Femur (tissue), 1 donor: ENCODE measurements at places on chromosomes 16 and 17.

DNA sequence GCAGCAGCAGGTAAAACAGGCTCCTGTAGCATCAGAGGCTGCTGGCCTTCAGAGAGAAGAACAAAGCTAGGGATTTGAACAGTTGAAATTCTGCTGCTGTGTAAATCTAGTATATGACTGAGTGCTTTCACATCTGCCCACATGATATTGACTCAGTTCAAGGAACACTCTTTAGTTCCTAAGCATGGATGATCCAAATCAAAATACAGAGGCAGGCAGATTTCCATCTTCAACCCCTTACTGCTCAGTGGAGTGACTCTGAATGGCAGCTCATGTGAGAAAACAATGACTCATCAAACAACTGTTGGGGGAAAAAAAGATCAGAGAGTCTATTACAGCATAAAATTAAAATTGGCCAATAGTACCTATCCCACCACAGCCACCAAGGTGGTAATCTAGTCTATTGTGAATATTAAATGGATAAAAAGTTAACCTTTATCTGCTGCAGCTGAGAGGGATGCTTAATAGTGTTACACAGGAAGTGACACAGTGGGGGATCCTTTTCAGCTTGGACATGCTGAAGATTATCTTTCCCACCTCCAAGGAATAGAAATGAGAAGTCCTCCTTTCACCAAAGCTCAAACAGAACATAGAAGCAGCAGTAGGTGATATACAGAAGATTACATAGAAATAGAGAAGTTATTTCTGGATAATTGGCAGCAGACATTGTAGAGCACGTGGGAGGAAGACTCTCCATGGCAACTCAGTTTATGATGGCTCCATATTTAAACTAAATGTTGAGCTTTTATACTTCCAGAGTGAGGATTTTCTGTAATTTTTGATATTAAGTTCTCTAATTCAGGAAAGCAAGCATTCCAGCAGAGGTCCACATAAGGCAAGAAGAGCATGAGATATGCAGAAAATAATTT lies 239.7 kb upstream of the ERCC4 start:
- DNase-seq = no peak

- DNase-seq = no peak
Observed at GRCh38 chr16:15059324-15059723, 3.5 kb upstream of the NTAN1 start.

- DNase-seq = no peak
Observed at GRCh38 chr17:80751070-80751945, 206.7 kb downstream of the RPTOR start.

DNA sequence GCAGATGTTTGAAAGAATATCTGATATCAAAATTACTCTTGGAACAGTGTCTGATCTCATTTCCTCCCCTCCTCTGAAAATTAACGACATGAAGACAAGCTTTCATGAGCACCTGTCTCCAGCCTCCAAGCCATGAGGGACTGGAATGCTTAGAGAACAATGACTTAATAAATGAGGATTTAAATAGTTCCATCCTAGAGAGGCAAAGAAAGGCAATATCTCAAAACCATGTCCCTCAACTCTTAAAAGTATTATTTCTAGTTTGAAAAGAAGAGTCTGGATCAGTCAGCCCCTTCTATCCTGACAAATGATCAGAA lies 137.5 kb downstream of the ANKFN1 start:
- no peak for DNase-seq

GRCh38 chr17:74995847-74996246 lies 8.4 kb downstream of the CDR2L start:
- DNase-seq = no peak

DNA sequence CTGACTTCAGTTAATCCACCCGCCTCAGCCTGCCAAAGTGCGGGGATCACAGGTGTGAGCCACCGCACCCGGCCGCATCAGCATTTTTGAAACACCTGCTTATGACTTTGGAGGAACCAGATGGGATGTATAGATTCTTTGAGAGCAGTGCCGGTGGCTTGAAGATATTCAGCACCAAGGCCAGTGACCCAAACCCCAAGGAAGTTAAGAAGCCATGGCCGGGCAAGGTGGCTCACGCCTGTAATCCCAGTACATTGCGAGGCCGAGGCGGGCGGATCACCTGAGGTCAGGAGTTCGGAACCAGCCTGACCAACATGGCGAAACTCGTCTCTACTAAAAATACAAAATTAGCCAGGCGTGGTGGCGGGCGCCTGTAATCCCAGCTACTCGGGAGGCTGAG lies 43.9 kb downstream of the TRARG1 start:
- DNase-seq = no peak

GRCh38 chr17:69972251-69972650 lies 102.8 kb upstream of the KCNJ16 start:
- DNase-seq = no peak

DNA sequence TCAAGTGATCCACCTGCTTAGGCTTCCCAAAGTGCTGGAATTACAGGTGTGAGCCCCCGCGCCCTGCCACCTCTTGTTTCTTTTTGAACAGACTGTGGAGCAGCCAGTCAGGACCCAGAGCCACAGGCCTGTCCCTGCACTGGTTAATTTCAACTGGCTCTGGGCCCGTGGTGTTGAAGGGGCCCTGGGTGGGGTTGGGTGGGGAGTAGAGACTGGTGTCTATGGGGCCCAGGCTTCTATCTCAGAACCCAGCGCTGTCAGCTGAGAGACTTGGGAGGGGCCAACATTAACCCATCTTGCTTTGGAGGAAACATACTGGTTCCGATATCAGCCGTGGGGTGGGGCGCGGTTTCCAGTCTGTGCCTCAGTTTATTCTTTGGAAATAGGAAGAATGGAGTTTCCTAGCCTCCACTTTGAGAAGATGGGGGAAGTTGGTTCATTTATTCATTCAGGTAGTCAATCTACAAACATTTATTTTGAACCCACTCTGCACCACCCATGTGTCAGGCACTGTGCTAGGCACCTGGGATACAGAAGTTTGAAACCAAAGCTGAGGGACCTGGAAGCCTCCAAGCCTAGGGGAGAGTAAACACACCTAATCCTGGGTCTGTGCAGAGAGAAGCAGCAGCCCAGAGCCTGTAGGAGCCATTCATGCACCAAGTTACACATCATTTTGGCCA lies 15.5 kb upstream of the SLC4A1 start:
- DNase-seq = peak; percentile 38

DNA sequence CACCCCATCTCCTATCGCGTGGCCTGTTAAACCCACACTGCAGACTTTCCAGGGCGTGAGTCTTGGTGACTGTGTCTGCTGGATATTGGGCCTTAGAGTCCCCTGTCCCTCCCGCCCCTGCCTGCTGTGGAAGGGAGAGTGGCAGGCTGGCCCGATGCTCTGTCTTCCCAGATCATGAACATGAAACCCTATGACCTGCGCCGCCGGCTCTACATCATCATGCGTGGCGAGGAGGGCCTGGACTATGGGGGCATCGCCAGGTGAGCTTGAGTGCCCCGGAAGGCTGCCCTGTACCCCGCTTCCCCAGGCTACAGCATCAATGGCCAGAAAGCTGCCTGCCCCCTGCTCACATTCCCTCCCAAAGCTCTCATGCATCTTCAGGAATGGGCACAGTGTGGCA lies 19.5 kb upstream of the CLEC18A start:
- no peak for DNase-seq

- DNase-seq = no peak
Observed at GRCh38 chr17:60106340-60107059, 27.8 kb upstream of the HEATR6 start.

- DNase-seq = no peak
Observed at GRCh38 chr17:76136276-76137000, 4.6 kb downstream of the FOXJ1 start.

DNA sequence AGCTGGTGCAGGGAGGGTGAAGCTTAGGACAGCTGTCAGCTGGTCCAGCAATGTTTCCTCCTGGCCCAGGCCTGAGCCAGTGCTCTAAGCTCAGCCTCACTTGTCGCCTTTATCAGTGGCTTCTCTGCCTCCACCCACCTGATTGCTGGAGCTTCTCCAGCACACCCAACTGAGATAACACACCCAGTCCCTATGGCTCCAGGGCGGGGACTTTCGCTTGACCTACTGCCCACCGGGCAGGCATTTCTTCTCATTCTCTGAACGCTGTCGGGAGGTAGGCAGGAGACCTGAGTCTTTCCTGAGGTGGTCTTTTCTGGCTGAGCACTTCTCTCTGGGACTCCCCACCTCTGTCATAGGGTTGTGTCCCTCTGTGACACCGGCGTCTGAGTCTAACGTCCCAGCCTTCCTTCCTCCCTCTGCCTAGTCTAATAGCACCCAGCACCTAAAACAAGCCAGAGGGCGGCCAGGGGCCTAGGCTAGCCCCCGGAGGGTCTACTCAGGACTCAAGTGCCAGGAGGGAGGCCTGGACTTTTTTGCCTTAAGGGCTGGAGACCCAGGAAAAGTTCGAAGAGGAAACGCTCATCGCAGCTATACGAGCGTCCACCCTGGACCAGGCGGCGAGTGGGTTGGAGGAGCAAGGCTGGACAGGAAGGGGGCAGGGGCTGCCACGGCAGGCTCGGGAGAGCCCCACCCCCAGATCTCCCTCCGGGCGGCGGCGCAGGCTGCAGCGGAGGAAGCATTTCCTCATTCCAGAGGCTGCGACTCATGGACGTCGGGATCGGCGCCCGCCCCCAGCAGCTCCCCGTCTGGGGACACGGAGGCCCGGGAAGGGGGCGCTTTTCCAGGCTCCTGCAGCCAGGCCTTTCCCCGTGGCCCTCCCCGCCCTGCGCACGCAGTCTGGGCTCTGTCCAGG lies 756 bp downstream of the TAX1BP3 start:
- peak; percentile 96 for DNase-seq

- DNase-seq = no peak
Observed at GRCh38 chr16:57172721-57173290, 13.0 kb downstream of the PSME3IP1 start.

- no peak for DNase-seq
Observed at GRCh38 chr17:79062691-79063090, 11.9 kb upstream of the ENGASE start.

- DNase-seq = no peak
Observed at GRCh38 chr16:11535494-11535893, 51.2 kb downstream of the LITAF start.

DNA sequence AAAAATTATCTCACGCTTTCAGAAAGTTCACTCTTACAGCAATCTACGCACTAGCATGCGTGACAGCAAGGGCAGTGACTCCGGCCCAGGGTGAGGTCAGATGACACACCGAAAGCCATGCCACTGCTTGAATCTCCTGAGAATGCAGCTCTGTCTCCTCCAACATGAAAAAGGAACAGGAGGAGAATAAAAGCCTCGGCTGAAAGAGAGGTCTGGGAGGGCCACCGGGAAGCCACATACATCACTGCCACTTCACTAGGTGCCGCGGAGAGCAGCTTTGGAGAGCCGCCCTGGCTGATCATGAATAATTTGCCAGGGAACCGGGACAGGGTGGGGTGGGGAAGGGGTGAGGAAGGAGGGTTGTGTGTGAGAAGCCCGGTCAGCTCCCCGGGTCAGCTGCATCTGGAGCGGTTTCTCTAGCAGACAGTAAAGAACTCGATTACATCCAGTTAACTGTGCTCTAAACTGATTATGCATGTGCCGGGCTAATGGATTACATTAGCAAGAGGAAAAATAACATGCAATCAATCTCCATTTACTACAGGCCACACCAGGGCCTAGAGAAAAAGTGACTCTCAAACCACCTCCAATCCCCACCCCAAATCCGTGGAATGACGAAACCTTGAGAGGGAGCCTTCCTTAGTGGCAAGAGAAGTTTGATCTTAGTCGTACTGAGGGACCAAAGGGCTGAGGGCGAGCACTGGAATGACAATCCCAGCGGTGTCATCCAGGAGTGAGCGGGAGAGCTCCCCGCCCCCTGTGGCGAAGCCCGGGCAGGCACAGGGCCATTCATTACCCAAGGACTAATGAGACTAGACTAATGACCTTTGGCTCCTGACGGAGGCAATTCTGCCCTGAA lies 100.3 kb downstream of the ZFHX3 start:
- no peak for DNase-seq

DNA sequence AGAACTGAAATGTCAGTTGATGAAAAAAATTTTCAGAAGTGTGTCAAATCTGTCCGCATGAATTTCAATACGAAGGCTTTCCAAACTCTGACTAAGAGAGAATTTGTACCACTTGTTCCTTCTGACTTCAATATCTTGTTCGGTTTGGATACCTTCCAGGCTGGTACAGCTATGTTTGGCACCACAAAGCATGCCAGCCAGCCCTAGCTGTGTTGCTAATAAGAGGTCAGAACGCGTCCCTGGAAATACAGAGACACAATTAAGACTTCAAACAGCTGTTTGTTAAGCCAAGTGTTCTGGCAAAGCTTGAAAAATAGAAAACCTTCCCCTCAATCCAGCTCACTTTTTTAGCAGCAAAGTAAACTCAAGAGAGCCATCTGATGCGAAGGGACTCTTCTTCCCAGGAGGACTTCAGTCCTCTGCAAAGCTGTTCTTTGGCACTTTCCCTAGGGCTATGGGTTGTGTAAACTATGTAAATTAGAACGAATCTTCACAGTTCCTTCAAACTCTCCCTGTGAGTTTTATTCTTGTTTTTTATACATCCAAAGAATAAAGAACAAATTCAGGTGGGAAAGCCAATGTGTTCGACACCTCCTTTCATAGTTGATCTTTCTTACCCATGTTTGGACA lies 35.1 kb downstream of the GRB2 start:
- no peak for DNase-seq

GRCh38 chr16:11629071-11630030 lies 38.9 kb upstream of the SNN start:
- peak; percentile 71 for DNase-seq

DNA sequence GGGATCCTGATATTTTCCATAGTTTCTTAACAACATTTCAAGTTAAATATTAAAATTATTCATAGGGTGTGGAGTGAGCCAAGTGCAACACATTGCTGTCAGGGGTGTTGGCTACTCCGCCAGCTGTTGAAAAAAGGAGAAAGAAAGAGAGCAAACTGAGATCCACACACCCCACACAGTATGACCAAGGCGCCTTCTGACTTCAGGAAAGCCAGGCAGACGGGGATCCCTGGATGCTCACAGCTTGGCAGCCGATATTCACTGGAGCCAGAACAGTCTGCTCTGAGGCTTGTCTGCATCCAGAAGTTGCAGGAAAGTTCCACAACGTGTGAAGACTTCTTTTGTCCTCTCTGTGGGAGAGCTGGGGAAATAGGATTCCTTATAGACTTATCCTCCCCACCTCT lies 9.3 kb downstream of the CHD9NB start:
- peak; percentile 73 for DNase-seq

DNA sequence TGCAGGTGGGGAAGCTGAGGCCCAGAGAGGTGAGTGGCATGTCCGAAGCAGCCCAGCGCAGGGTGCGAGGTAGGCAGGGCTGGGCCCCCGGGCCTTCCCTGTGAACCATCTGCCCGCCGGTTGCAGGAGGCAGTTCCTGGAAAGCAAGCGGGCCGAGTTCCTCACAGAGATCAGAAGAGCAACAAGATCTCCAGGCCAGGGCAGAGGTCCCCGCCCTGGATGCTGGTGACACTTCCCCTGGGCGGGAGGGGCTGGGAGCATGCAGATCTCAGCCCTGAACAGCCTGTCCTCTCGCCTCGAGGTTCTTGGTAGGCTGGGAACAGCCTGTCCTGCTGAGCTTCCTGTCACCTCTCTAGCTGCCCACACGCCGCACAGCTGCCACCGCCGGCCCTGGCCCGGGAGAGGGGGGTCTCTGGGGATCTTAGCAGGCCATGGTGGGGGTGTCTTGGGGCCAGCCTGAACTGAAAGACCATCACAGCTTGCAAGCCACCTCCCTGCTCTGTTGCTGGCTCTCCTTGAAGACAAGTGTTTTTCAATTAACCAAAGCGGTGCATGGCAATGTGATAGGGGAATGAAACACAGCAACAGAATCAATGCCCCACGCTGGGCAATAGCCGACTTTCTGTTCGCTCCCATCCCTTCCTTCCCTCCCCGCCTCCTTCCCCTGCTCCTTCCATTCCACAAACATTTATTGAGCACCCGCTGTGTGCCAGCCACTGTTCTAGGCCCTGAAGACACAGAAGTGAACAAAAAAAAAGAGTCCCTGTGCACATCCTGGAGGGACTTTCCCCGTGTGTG lies 31.7 kb downstream of the SOCS1 start:
- DNase-seq = no peak

- DNase-seq = no peak
Observed at GRCh38 chr17:34442387-34443111, 79.5 kb upstream of the CCL1 start.
